ENCODE measurements at places on chromosomes 12 and 14.

GRCh38 chr12:102976609-102977280 is 19.3 kb downstream of the ASCL1 start:
- DNase-seq: no peak

- DNase-seq: no peak
These were observed 89.4 kb downstream of the NT5DC3 start for GRCh38 chr12:103751600-103751999.

DNA sequence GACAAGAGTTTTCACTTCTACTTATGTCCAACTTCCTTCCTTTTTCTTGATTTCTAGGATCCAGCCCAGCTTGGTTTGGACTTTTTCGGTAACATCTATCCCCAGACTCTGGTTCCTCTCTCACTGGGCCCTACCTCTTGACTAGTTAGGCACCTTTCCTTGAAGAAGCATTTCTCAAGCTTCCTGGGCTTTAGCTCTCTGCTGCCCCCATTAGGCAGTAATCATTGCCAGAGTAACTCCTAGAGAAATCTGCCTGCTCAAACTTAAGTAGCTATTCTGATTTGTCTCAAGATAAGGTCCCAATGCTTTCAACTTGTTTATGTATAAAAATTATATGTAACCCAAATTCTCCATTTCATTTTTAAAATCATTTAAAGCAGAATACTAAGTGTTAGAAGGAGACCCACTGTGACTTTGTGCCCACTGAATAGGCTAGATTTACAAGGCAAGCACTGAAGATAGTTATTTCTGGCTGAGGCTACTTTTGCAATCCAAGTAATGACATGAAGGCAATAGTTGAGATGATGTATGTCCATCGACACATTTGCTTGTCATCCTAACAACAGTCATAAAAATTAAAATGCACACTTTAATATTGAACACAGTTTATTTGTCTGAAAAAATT is 275.0 kb upstream of the G2E3 start:
- no peak for DNase-seq

DNA sequence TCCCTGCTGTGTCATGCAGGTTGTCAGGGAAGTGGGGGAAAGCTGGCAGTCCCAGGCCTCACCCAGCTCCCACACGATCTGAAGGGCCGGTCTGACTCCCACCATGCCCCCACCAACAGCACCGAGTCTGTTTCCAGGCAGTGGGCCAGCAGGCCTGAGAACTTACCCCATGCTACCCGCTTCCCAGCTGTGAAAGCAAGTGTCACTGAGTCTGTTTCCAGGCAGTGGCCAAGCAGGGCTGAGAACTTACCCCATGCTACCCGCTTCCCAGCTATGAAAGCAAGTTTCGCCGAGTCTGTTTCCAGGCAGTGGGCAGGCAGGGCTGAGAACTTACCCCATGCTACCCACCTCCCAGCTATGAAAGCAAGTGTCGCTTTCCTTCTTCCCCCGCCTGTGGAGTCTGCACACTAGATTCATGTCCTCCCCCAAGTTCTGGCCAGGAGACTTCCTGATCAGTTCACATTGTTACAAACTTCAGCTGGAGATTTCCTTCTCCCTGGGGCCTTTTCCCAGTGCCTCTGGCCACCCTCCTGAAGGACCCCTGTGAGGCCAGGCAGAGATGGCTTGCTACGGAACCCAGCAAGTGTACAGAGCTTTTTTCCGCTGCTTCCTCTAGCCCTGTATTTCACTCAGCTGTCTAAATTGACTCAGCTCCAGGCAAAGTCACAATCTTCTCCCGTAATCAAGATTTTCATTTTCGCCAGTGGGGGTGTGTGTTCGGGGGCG is 435.4 kb downstream of the TMTC2 start:
- no peak for DNase-seq

DNA sequence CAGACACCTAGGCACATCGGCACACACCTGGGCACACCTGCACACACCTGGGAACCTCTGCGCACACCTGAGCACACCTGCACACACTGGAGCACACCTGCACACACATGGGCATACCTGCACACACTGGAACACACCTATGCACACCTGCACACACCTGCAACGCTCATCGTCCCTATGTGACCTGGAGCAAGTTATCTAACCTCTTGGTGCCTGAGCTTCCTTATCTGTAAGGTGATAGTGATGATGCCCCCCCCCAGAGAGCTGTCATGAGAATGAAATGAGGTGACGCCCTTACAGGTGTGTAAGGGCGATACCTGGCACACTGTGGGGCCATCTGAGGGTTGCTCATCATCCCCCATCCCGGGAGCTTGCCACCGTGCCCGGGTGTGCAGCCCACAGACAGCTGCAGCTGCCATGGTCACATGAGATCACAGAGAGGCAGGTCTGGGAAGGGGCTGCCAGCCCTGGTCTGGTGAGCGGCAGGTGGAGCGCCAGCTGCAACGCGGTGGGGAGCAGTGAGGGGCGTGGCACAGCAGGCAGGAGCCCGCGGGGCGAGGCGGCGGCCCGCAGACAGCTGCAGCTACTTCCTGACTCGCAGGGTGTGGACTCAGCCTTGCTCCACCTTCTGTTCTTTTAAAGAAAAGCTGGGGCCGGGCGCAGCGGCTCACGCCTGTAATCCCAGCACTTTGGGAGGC is 59.9 kb upstream of the FBRSL1 start:
- peak; percentile 77 for DNase-seq

- DNase-seq: no peak
These were observed 4.1 kb downstream of the GLRX5 start for GRCh38 chr14:95538801-95539509.

- DNase-seq: no peak
These were observed 49.3 kb downstream of the KSR2 start for GRCh38 chr12:117919479-117919878.

DNA sequence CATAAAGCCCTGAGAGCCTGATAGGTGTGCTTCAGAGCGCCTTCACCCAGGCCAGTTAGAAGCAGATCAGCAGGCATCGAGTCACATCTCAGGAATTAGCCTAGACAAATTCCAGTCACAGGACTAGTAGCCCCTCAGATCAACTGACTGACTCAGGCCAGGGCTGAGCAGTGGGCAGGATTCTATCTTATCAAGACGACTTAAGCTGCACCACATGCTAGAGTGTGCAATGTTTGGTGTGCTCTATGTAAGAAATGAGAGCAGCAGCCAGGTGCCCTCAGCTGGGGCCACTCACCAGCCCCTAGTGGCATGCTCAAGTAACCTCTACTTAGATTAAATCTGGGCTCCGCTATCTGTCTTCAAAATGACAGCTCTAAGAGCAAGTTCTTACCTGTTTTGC is 19.7 kb upstream of the NGB start:
- DNase-seq: no peak

DNA sequence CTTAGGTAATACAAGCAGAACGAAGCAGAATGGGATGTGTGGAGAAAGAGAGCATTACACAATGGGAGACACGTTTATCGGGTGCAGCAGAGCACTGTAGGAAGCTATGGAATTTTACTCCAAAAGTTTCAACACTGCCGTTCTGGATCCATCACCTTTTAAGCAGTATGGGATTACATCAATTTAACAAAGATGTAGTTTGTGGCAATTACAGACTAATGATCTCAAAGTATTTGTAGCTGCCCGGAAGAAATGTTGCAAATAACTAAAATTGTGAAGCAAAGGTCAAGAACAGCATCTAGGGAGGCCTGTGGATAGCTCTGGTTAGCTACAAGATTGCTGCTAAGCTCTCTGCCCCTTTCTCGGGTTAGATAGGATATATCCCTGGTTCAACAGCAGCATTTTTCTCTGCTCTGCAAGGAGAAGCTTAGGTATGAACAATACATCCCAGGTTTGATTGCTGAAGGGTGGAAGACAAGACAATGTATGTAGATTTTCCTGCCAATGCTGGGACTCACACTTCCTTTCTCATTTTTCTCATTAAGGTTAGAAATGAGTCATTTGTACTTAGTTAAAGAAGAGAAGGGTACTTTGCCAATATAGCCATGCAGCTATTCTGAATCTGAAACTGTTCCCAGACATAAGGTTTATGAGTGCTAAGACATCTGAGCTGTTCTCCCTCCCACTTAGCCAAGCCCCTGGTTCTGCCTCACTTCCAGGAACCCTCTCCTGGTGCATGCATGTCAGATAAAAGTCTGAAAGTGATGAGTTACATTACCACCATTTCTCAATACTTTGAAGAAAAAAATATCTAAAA is 75.0 kb upstream of the HIF1A start:
- no peak for DNase-seq

- DNase-seq: no peak
These were observed 442.8 kb downstream of the ATP23 start for GRCh38 chr12:58384196-58384595.

GRCh38 chr12:53287741-53288216 is 7.6 kb upstream of the PFDN5 start:
- DNase-seq: no peak

DNA sequence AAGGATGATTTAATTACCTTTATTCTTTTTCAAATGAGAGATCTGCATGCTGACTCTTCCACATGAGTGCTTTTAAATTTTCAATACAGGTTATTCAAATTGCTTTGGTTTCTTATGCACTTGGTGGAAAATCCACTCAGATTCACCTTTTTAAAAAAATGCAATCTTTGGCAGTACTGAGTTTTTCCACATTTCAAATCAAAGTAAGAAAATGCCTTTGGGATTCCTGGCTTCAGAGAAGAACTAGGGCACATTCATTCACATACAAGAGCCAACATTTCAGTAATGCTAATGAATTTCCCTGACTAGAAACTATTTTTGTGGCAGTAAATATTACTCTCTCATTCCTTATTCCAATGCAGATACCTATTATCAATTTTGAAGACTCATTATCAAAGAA is 342.2 kb downstream of the ETNK1 start:
- DNase-seq: no peak

GRCh38 chr14:91152499-91152898 is 38.6 kb downstream of the DGLUCY start:
- DNase-seq: no peak

DNA sequence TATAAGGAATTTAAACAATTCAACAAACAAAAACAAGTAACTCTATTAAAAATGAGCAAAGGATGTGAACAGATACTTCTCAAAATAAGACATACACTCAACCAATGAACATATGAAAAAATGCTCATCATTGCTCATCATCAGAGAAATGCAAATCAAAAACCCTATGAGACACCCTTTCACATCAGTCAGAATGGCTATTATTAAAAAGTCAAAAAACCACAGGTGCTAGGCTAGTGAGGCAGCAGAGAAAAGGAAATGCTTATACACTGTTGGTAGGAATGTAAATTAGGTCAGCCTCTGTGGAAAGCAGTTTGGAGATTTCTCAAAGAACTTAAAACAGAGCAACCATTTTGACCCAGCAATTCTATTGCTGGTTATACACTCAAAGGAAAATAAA is 52.0 kb downstream of the NAV3 start:
- DNase-seq: no peak

DNA sequence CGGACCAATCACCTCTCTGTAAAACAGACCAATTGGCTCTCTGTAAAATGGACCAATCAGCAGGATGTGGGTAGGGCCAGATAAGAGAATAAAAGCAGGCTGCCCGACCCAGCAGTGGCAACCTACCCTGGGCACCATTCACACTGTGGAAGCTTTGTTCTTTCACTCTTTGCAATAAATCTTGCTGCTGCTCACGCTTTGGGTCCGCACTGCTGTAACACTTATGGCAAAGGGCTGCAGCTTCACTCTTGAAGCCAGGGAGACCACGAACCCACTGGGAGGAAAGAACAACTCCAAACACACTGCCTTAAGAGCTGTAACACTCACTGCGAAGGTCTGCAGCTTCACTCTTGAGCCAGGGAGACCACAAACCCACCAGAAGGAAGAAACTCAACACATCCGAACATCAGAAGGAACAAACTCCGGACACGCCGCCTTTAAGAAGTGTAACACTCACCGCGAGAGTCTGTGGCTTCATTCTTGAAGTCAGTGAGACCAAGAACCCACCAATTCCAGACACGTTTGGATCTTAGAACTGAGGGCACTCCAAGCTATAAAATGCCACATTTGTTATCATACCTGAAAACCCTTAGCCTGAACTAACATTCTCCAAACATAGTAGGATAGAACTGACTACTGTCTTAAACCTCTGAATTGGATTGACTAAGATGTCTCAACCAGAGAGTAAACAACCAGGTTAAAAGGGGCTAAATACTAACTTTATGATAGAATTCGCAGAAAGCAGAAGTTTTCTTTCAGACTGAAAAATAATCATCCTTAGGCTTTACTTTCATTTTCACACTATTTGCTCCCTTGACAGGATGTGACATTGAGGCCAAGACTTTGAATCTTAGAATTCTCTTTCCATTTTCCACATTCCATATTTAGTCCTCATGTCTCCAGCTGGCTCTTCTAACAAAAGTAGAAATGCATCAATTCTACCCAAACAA is 33.6 kb downstream of the CDKL1 start:
- no peak for DNase-seq

All from H54 (cell line).